ENCODE measurements at places on chromosomes 1 and 21.

DNA sequence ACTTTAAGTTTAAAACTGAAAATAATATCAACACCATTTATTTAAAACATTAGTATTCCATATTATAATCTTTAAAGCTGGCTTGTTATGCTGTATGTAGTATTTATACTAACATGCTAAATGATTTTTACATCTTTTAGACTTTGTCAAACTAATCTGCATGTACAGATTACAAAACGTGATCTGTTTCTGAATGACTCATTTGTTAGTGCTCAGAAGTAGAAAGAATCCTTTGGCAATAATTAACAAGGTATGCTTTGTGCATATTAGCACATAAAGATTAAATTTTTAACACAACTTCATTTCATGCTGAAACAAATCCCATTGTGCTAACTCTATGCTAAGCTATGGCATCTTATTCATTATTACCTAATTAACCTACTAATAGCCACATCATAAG lies 242.4 kb downstream of the BARHL2 start:
- no peak for DNase-seq

DNA sequence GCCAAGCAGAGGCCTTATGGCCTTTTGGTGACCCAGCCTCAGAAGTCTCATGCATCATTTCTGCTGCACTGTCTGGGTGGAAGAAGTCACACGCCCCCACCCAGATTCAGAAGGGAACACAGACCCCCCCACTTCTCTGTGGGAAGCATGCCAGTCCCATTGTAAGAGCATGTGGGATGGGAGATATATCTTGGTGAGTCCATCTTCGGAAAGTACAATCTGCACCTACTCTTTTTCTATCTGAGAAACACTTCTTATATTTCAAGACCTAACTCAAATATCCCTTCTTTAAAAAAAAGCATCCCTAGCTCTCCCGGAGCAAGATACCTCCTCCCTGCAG lies 159.6 kb upstream of the FGGY start:
- no peak for DNase-seq

- peak; percentile 19 for DNase-seq
These were observed 792.3 kb upstream of the ADAMTS5 start for GRCh38 chr21:27759091-27759659.

DNA sequence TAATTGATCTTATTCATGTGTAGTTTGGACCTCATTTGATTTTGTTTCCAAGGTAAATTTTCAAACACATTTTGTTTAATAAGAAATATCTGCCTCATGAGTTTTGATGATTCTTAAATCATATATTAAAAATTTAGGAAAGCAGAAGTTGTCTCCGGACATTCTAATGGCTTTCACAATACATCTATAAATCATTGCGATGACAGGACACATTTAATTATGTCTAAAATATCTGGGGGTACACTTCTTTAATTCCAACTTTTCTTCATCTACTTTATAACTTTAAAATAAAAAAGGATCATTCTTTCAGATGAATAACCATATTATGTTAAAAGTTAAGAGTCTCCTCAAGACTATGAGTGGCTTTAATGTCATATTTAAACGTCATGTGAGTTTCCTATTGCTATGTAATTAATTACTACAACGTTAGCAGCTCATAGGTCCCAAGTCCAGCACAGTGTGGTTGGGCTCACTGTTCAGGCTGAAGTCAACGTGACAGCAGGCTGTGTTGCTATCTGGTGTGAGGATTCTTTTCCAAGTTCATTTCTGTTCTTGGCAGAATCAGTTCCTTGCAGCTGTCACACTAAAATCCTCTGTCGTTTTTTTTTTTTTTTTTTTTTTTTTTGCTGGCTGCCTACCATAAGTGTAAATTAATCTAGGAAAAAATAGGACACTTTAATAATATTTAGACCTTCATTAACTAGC lies 893.5 kb downstream of the LTN1 start:
- DNase-seq: no peak

DNA sequence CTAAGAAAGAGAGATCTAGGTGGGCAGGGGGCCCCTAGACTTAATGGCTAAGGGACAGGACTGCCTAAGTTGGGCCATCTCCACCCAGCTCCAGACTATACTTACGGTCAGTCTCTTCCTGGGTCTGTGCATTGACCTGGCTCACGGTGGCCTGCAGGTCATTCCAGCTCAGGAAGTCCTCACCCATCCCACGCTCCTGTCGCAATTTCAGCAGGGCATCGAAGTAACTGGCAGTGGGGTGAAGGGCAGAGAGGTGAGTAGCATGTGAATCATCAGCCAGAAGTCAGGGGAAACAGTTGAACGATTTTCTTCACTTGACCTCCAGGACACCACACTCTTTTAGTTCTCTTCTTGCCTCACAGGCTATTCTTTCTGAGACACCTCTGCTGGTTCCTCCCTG lies 20.5 kb downstream of the IQGAP3 start:
- peak; percentile 32 for DNase-seq

GRCh38 chr1:154329551-154330131 lies 4.3 kb downstream of the ATP8B2 start:
- DNase-seq: no peak

DNA sequence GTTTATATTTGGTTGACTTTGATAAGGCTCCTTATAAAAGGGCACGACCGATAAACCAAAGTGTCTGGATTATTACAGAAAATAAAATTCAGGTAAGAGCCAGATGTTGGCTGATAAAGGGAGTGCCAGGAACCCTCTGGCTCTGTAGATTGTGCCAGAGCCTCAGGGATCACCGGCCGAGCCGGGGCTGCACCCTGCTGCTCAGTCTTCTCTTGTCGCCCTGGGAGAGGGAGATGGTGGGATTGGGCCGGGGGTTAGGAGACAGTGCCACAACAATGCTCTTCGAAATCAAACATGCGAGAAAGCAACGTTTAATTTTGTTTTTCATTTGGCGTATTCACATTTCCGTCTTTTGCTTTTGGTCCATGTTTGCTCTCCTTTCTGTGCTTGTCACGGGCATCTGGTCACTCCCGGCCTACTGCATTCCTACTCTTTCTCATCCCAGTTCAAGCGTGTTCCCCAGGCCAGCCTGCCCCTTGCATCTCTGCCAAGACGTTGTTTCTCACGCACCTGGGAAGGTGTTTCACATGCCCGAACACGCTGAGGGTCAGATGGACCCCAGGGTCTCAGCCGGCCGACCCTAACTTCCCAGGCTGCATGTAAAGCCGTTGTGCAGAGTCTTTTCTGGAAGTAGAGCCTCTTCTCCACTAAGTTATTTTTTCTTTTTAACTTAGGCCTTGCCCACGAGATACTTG lies 18.8 kb upstream of the C2CD2 start:
- no peak for DNase-seq

DNA sequence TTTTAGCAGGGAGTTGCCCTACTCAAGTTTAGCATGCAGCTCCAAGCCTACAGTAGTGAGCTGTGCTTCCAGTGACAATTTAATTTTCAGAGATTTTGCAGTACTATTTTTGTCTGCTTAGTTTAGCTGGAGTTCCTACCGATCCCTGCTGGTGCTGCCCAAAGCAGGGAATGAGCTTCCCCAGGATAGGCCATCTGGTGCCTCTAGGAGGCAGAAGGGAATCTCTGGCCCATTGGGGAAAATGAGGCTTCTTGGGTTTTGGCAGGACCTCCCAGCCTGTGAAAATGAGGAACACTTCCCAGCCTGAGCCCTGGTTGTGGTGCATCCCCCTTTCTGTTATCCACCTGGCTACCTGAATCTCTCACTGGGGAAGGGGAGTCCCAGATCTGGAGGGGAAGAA lies 149.2 kb downstream of the RASAL2 start:
- DNase-seq: no peak

- no peak for DNase-seq
These were observed 26.2 kb upstream of the FCER1A start for GRCh38 chr1:159275891-159276290.

- no peak for DNase-seq
These were observed 34.3 kb upstream of the CACYBP start for GRCh38 chr1:174965362-174966007.

- DNase-seq: peak; percentile 31
These were observed 67.1 kb downstream of the UBE2T start for GRCh38 chr1:202274611-202275010.

DNA sequence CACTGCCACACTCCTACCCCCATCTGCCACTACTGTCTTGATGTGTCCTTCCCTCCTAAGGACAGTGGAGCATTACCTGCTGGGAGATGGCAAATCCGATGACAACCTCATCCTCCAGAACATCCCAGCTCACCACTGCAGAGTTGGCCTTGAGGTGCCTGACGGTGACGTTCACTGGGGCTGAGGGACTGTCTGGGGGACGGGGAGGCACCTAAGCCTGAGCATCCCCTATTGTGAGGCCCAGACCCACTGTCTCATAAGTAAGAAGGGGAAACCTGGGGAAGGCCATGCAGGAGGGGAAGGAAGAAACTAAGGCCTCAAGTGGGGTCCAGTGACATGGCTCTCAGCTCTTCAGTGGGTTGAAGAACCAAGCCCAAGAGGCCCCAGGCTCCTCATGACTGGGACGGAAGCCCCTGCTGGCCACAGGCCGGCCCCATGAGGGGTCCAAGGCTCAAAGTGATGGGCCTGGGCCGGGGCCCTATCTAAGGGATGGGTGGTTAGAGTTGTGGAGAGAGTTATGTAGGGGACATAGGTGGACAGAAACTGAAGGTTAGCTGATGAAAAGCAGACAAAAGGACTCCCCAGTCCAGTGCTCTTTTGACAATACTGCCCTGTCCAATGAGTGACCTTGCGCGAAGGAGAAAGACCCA lies 1.8 kb downstream of the FNDC5 start:
- DNase-seq: no peak

DNA sequence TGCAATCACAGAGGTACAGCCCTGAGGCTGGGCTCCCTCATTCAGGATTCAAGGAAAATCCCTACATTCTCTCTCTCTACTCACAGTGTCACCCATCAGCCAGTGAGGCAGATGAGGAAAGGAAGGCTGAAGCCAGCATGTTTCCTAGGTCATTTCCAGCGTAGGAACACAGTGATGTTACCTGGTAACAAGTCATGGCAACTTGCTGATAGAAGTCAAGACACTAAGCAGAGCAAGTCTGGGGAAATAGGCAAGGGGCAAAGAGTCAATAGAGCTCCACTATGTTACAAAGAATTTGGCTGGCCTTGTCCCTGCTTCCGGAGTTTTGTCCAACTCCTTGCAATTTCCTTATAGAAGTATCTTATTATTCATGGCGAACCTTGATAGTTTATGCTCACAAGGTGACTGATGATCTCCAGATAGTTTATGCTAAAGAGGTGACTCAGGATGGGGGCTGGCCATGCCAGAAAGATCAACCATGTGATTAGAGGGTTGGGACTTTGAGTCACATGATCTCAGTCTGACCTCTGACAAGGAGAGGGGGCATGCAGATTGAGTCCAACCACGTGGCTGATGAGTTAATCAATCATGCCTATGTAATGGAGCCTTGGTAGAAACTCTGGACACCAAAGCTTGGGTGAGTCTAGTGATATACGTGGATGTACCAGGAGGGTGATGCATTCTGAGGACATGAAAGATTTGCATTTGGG lies 51.1 kb downstream of the SUSD4 start:
- peak; percentile 13 for DNase-seq

- DNase-seq: no peak
These were observed 810 bp upstream of the HLX start for GRCh38 chr1:220878191-220879075.

- no peak for DNase-seq
These were observed 373.8 kb downstream of the LMO4 start for GRCh38 chr1:87702455-87702854.

GRCh38 chr1:240508950-240509349 lies 103.0 kb downstream of the GREM2 start:
- peak; percentile 30 for DNase-seq

- no peak for DNase-seq
These were observed 1004.2 kb downstream of the TTLL7 start for GRCh38 chr1:82994616-82995263.

DNA sequence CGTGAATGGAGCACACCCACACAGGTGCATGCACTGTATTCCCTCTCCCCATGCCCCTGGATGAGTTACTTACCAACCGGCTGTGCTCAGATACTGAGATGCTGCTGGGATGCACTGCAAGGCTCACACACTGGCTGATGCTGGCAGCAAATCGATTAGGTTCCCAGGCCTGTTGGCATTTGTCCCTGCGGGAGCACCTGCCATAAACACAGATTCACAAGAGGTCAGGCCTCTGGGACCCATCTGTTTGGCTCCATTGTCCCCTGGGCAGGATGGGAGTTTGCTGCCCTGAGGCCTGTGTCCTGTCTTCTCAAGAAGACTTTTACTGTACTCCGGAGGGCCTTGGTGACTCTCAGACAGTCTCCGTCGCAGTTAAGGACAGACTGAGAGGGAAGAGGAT lies 145.4 kb downstream of the PLXNA2 start:
- DNase-seq: no peak

- no peak for DNase-seq
These were observed 85.4 kb upstream of the PBX1 start for GRCh38 chr1:164473544-164473943.
